ENCODE measurements at places on chromosomes 7 and 10. TPM values are rescaled to one million over a fixed set of nuclear protein-coding genes. Genes with fewer than 3 reads are reported as not detected.
A peak's percentile ranks its signal among the peaks of the same experiment; 100 is the strongest.

GRCh38 chr7:69849268-69849667 lies 251.0 kb downstream of the AUTS2 start:
- no peak for DNase-seq

DNA sequence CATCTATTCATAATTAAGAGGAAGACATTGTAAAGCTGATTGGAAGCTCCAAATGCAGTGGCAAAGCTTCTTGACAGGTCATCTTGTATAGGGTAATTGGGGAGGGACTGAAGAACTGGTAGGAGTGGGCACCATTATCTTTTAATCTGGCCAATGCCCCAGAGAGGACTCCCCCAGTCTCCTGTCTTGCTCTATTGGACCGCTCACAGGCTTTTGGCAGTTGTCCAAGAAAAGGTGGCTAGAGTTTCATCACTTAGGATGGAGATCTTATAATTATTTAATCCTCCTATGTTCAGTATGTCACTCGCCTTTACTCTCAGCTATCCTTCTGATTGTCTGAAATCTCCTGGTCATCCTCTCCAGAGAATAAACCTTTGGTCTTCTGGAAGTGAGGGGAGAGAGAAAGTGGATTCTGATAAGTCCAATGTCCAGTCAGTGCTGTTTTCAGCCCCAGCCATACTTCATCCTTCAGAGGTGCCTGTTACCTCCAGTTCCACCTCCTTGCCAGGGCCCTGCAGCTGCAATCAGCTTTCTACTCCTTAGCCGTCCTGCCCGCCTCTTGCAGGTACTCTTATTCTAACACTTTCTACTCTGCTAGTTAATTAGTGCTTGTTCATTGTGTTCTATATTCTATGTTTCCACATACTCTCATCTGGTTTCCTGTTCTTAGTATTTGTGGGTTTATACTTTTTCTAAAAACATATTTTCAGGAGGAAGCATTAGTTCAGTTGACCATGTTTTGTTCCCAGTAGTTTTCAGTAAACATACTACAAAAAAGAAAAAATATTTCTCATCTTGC lies 241.6 kb downstream of the NSUN6 start:
- no peak for DNase-seq

GRCh38 chr10:65894379-65894778 lies 1031.5 kb upstream of the LRRTM3 start:
- DNase-seq: no peak

DNA sequence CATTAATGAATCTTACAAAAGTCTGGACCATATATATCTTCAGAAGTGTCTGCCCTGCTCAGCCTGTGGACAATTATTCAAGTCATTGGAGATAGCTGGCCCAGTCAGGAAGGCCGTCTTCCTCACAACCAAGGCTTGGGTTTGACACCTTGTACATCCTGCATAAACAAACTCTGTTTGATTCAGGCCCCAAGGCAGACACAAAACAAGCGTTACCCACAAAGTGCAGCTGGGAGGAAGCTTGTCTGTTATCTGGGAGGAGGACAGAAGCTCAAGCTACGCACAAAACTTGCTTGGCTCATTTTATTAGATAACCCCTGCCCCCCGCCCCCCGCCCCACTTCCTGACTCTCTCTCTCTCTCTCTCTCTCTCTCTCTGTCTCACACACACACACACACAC lies 166.9 kb upstream of the WDR11 start:
- DNase-seq: no peak

Gene GNAT3
- 0.26 TPM for total RNA-seq

DNA sequence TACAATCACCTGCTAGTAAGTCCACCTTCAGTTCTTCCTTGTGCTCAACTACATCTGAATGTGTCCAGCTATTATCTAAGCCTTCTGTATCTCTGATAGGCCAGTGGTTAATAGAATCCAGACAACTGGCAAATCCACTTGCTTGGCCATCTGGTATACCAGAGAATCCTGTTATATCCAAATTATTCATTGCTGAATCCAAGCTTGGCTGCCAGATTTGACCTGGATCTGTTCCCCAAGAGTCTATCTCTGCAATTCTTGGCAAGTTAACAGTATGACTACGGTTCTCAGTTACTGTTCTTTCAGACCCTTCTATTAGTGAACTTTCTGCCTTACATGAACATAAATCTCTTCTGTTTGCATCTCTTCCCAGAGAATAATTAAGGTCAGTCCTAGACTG lies 154.6 kb upstream of the TARP start:
- DNase-seq: no peak

GRCh38 chr10:103663802-103664201 lies 170.3 kb downstream of the NEURL1 start:
- no peak for DNase-seq

DNA sequence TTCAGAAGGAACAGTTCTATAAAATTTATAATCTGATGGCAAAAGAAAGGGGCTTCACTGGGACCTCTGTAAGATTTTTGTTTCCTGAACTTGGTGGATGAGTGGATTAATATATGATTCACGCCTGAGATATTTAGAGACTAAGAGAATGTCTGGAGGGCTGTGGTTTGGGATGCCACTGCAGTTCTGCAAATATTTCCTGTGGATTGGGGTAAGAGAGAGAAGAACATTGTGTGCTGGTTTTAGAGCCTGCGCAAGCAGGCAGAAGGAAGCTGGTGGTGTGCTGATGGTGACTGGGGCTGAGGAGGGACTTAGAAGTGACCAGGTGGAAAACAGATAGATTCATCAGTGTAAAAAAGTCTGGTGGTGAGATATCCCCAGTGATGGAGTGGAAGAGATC lies 87.0 kb downstream of the SUGCT start:
- no peak for DNase-seq

DNA sequence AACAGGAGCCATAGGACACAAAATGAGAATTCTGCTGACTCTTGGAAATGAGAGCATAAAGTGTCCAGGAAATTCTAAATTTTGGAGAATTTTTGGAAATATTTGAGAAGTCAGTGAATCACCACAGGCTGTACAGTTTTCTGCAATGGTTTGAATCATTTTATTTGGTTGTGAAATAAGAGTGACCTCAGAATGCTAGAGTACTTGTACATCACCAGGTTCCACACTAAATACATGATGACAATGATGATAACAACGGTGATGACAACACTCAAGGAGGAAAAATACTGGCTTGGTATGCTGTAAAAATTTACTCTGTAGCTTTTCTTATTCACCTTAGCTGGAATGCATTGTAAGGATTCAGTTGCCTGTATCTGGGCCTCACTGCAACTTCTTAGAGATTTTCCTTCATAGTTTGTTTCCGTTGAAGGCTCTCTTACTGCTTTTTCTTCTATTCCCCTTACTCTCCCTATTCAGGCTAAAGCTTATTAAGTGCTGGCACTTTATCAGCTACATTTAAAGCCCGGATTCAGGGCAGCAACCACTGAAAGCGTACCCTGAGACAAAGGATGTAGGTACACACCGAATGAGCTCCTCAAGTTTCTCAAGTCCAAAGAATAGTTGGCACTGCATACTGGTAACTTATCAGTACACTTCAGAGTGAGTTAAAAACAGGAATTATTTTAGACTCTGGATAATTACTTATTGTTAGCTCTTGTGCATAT lies 30.2 kb upstream of the NME8 start:
- DNase-seq: no peak

Gene NUDT13
- 1.3 TPM for total RNA-seq

Gene DGKI
- total RNA-seq: not detected

Gene POLR1F
- total RNA-seq: 11.2 TPM

Gene GRM3
- not detected for total RNA-seq

Gene RPEL1
- not detected for total RNA-seq

Gene NKX6-2
- not detected for total RNA-seq

Gene ITPRID1
- not detected for total RNA-seq

GRCh38 chr7:49780953-49781352 lies 7.5 kb downstream of the VWC2 start:
- no peak for DNase-seq

Gene UPP1
- total RNA-seq: 14.5 TPM

- no peak for DNase-seq
Measured at GRCh38 chr7:45987521-45988290, 66.6 kb upstream of the IGFBP3 start.

- no peak for DNase-seq
Measured at GRCh38 chr10:100586959-100587358, 51.2 kb downstream of the HIF1AN start.

GRCh38 chr7:34260279-34260678 lies 354.9 kb downstream of the BMPER start:
- DNase-seq: no peak

Gene ELMO1
- 137 TPM for total RNA-seq

- DNase-seq: peak; percentile 65
Measured at GRCh38 chr7:22109761-22110160, 164.1 kb upstream of the CDCA7L start.

DNA sequence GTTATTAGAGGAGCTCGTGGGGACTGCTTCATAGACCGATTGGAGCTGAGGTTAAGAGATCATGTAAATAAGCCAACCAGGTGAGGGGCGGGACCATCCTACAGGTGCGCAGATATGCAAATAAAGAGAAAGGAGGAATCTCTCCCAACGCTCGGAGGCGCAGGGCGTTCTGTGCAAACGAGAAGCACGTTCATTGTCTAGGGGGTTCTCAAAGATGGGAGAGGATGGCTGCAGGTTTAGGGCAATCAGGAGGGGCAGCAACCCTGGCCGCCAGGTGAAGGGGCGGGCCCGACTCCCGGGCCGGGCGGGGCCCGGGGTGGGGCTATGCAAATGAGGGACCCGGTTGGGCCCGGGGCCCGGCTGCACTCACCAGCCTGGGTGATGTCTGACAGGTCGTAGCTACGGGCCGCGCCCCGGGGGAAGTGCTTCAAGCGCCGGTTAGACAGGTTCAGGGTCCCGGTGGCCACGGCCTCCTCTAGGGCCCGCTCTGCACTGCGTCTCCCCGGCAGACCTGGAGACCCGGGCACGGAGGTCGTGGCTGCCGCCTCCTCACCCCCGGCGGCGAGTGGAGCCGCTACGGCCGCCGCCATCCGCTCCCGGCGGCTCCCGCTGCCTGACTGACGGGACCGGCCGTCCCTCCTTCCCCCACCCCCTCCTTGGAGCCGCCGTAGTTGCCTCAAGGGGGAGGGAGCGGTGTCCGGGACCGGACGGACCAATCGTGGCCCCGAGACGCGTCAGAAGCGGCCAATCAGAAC lies at the start of gene LRCH4:
Gene LRCH4, minus strand, starts transcription at position 619 of the 755 bp plus-strand sequence. Its CDS starts 29 bp downstream, at position 590.
- peak; percentile 77 for DNase-seq

DNA sequence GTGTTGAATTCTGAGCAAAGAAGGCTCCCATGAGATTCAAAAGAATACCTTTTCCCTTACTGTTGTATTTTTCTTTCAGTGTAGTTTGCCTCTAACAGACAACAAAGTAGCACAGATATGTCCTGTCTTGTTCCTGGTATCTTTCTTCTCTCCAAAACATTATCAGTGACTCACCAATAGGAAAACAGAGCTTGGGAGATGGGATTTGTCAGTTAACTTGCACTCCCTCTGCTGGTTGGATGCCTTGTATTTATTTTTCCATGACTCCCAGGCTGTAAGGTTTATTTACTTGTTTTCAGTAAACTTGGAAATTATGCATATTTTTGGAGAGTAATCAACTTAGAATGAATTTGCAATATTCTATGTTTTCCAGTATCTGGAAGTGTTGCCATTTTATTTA lies 129.7 kb downstream of the SAMD9 start:
- no peak for DNase-seq

- no peak for DNase-seq
Measured at GRCh38 chr7:84729284-84729683, 457.6 kb downstream of the SEMA3D start.

DNA sequence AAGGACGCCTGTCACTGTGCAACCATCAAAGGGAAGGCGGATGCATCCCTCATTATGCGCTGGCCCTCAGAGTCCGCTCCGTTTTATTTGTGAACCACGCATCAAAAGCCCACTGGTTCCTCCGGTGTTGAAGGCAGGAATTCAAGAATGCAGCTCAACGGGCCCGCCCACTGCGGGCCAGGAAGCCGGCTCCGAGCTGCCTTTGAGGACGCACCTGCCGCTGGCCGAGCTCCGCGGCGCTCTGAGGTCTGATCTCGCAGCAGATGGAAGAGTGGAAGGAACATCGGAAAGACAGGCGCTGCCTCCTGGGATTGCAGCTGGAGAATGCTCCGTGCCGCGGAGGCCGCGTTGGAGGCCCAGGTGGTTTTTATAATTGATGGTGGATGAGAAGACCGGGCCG lies 56.9 kb upstream of the ADGRA1 start:
- no peak for DNase-seq

DNA sequence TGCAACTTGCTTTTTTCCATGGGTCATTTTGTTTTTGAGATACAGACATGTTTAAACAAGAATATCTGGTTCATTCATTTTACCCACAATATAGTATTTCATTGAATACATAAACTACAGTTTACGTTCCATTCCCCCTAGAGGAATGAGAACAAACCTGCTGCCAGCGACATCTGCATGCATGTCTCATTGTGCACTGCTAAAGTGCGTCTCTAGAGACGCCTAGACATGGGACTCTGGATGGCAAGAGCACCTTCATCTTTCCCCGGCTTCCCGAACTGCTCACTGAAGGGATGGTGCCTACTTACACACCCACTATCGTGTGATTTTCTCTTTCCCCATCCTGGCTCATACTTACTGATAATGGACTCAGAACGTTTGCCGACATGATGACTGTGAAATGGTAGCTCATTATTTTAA lies 1.2 kb upstream of the ZNF777 start:
- DNase-seq: no peak

- no peak for DNase-seq
Measured at GRCh38 chr10:515674-516073, 173.8 kb downstream of the DIP2C start.

Gene DENND2A
- total RNA-seq: not detected

- DNase-seq: no peak
Measured at GRCh38 chr7:15400440-15400839, 161.4 kb downstream of the AGMO start.

DNA sequence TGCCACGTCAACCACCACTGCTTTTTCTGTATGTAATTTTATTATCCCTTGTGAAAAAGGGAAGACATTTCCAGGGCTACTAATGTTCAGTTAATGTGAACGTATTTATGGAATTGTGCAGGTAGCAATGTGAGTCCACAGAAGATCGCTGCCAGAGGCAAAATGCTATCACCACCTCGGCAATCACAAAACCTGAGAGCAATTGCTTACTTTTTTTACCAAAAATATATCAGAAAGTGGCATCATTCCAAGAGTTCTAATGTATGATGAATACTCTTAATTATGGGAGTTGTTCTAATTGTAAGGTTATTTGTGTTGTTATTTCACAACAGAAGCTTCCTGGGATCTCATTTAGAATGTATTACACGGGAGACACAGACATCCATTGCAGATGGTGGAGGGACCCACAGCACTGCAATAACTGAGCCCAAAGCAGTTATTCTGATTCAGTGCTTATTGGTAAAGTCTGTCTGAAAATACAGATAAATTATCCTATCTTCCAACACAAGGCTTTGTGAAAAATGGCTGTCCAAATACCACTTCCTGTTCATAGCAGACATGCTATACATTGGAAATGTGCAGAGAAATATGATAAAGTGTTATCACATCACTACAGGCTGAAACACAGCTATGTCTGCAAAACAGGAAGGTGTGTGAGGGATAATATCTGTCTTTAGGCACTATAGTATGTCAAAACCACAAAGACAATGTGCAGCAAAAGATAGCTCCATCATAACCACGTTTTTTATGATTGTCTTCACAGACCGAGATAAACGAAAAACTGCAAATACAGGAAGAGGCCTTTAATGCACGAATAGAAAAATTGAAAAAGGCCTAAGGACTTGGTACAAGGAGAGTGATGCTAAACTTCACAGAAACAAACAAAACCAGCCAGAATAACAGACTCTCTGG lies 102.7 kb downstream of the CABCOCO1 start:
- no peak for DNase-seq

Data from Karpas-422 (cell line).